Stimulated activated memory B cell treated with anti-CD40 and anti-IgM and Interleukin-4, amounts not matched to agents 10 μg/mL and 1 μg/mL and 100 μg/mL, for 72 hours (primary cell): ENCODE measurements at places on chromosomes 3 and 15.
A peak's percentile ranks its signal among the peaks of the same experiment; 100 is the strongest.

GRCh38 chr3:144294659-144295538 is 323.3 kb downstream of the DIPK2A start:
- ATAC-seq: no peak

GRCh38 chr3:178777718-178778411 is 241.6 kb downstream of the KCNMB2 start:
- ATAC-seq: no peak

DNA sequence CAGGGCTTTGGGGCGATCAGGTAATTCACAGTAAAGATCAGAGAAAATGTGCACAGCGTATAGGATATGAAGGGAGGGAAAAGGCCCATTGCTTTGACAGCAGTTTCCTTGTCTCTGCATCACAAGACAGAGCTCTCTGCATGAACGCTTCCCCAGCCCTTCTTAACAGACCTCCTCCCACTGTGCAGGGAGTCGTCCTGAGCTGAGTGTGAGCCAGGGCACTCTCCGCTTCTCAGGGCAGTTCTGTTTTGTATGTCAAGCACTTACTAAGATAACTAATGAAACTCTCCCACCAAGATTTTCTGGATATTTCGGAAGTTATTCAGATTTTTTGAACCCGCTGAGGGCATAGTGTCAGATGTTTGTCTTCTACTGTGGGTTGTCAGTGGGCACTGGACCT is 105.8 kb upstream of the C15orf61 start:
- ATAC-seq: no peak

DNA sequence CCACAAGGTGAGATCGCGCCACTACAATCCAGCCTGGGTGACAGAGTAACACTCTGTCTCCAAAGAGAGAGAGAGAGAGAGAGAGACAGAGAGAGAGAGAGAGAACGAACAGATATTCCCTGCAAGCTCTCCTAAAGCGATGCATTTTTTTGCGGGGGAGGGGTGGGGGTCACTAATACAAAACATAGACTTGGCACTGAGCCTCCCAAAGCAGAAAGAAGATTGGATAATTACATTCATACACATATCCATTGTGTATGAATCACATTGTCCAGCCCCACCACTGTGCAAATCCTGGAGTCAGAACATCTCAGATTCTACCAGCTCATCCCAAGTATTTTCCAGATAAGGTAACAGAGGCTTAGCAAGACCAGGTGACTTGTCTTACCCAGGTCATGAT is 459.9 kb downstream of the MAGI1 start:
- no peak for ATAC-seq

DNA sequence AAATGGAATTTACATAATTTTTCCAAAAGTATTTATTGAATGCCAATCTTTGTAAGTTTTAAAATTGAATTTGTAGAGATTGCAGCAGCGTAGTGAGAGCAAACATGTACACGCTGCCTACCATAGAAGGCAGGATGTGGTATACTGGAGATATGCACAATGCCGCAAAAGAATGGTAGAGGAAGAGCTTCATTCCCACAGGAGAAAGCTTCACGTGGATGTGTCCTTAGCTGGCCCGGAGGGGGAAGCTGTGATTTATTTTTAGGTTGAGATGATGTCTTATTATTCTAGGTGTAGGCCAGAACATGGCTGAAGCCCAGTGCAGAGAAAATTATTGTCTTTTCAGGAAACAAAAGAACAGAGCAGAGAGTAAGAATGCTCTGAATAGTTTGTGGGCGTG is 743.3 kb upstream of the BCHE start:
- no peak for ATAC-seq

- peak; percentile 2 for ATAC-seq
Observed at GRCh38 chr3:143119974-143120715, 574 bp downstream of the CHST2 start.

DNA sequence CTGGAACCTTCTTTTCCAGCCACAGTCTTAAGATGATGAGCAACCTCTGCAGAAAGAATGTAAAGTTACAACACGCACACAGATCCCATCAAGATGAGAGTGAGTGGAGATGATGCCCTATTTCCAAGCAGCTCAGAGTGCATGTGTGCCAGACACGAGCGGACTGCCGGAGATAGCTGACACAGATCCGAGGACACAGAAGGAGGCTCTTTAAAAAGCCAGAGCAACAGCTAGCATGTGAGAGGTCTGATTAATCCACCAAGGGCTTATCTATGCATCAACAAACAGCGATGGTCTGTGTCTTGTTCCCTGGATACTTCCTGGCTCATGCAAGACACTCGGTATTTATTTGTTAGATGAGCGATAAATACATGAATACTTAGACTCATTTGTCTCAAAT is 128.6 kb upstream of the DLG1 start:
- no peak for ATAC-seq

- ATAC-seq: peak; percentile 94
Observed at GRCh38 chr3:45964139-45964538, 20.9 kb downstream of the CXCR6 start.

DNA sequence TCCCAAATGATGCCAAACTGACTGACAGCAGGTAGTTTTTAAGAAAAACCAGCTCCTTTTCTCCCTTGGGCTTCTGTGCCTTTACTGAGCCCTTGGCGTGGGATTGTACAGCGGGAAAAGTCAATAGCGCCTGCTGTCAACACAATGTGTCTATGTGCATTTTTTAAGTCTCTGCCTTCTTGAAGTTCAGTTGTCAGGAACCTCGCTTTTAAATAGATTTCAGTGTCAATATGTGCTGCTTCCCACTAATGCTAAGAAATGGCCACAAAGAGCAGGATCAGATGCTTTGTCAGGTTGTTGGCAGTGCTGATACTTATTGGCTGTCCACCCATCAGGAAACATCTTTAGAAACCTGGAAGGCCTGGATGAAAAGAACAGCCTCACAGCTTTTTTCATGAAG is 424.4 kb downstream of the C3orf38 start:
- ATAC-seq: no peak

DNA sequence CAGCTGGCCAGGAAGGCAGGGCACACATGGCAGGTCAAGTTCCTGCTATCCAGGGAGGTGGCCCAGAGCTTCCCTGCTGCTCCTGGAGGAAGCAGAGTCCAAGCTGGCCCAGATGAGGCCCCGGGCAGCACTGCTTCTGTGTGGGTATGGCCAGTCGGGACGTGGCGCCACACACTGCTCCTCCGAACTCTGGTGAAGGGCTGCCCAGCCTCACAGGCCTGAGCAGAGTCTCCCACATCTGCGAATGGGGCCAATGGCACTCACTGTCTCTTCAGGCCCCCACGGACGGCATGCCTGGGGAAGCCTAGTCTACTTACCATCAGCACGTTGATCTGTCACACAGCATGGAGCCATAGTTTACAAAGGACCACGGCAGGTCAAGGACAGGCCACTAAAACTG is 2.5 kb upstream of the PLA2G4F start:
- ATAC-seq: no peak

DNA sequence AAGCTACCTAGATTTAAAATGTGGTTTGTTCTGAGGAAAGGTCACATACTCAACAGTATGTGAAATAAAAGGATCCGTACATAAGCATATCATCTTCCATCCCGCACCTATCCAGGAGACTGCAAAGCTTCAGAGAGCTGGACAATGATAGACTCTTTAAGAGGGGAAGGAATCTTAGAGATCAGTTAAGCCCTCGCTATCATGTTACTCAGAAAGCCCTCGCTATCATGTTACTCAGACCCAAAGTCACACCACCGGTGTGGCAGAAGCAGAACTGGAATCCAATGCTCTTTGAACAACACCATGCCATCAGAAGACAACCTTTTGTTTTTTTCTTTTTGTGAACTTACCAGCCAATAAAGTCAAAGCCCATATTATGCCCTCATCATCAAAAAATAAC is 5.8 kb downstream of the ANO10 start:
- no peak for ATAC-seq

GRCh38 chr3:12994357-12994606 is 78.9 kb downstream of the IQSEC1 start:
- ATAC-seq: peak; percentile 54

DNA sequence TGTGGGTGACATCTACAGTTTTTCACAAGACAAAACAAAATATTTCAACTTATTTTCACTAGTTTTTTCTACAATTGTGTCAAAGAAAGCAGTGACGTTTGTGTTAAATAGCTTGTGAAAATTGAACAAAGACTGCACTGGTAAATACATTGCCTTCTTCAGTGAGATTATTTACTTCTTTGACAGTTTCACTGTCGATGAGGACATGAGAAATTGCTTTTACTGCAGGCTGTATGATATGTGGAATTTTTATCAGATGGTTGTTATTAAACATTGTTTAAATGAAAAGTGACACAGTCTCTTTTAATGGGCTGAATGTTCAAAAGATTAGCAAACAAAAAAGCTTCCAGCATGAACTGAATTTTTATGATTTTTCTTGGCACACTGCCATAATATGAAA is 773.9 kb upstream of the CADM2 start:
- ATAC-seq: no peak

DNA sequence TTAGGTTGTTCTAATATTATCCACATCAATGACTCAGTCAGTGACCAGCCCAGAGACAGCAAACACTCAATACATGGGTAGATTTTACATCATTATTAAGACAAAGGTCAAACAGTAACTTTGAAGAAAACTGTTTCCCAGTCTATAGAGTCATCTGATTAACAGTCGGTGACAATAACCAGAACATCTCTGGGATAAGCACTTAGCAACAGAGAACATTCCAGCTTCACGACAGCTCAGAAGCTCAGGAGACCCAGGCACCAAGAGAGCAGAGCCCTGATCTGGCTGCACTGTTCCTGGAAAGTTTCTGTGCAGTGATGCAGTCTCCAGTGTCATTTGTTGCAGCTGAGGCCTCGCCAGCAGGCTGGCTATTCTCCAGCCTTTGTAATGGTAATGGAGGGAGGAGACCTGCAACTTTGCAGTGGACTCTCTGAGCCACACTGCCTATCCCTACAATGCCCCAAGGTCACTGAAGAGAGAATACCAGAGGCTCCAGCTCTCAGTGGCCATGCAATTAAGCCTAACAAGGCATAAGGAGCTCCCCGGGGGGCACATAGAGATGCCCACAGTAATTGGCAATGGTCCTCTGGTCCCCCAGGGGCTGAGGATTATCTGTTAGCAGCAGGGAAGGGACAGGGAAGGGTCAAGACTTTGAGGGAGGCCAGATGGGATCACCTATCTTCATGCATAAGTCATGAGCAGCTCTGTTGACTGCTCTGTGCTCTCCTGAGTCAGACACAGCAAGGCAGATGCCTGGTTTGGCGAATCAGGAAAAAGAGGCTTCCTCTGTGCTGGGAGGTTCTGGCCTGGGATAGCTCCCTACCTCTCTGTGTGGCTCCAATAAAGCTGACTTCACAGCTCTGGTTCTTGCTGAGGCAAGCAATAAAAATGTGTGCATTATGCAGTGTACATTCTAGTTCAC is 163.6 kb downstream of the CTNNB1 start:
- peak; percentile 27 for ATAC-seq

DNA sequence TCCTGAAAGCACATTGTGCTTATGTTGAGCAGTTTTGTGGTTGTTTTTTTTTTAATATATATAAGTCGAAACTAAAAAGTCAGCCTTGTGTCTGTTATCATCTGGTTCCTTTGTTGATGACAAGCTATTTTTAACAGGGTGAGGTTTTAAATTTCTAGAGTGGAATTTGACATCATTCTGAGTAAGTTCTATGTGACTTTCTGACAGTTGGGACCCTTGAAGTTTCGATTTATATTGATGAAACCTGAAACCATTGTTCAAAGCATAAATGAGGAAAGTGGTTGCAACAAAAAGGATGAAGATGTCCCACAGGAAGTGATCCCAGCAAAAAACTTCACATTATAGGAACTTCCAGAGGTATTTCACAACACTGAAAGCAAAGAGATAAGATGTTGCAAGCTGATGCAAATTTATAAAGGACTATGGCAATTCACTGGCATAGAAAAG is 94.0 kb downstream of the CYP19A1 start:
- ATAC-seq: no peak

DNA sequence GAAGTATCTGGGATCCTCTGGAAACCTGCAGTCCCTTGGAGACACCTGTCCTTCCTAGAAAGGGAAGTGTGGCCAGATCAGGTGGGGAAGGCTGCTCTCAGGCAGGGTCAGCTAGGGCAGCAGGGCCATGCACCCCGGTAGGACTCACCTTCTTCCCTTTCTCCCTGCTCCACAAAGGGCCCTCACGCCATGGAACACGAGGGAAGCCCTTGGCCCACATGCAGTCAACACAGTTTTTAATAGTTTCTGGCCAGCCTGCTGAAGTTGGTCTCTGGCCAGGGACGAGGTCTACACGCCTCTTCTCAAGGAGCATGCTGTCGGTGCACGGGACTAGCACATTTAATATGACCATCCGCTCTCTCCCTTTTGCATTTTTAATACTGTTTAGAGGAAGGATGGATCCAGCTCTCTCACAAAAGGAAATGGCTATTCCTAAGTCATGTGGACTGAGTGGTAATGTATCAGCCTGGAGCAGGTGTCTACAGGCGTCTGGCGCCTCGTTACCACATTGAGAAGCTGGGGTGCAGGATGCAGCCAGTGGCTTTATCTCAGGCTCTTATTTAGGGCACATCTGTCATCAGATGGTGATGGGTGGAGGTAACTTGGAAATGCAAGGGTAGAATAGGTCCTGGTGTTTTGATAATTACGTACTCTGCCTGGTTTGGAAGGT is 153.9 kb downstream of the KLF13 start:
- ATAC-seq: no peak

- ATAC-seq: no peak
Observed at GRCh38 chr3:60142009-60142408, 1092.2 kb upstream of the CFAP20DC start.

DNA sequence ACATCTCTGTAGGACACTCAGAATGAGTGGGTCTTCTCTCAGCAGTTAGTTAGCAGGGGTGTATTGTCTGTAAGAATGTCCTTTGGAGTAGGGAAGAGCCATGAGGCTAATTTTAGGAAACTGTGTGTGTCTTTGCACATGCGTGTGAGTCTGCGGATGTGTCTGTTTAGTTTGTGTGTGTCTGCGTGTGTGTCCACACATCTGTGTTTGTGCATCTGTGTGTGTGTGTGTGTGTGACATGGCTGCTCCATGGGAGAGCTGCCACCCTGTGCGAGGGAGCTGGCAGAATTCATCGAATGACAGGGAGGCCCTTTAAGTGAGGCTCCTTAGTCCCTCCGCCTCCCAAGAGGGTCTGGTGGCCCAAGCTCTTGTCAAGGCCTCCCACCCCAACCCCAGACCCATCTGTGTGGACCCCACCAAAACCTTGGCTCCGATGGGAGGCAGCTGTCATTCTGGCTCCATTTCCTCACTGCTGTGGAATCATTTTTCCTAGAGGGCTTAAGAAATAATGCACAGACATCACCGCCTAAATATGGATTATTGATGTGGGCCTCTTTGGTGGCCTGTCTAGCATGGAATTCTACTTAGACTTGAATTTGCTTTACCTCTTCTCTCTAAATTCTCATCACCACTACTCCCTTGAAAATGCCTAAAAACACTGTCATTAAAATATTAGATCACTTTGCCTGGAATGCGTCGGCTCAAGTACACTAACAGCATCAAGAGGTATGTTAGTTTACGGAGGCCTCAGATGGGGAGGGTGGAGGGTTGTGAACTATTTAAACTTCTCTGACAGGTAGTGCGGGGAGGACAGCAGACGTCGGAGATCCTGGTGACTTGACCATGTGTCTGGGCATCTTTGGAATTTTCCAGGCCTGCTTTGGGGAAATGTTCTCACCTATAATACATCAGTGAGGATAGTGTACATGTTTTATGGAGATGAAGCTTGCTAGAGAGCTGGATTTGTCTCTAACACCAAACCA is 9.4 kb downstream of the ESYT3 start:
- no peak for ATAC-seq
